ENCODE measurements at places on chromosomes 3 and 15.

- DNase-seq = no peak
Observed at GRCh38 chr3:157647820-157648219, 144.6 kb upstream of the VEPH1 start.

GRCh38 chr15:65067645-65068402 is at the start of gene RASL12:
Gene RASL12 (minus strand): TSS chr15:65067991. CDS start chr15:65067835, 156 bp downstream.
- DNase-seq = no peak

GRCh38 chr15:33326908-33327307 is 16.1 kb downstream of the RYR3 start:
- DNase-seq = no peak

DNA sequence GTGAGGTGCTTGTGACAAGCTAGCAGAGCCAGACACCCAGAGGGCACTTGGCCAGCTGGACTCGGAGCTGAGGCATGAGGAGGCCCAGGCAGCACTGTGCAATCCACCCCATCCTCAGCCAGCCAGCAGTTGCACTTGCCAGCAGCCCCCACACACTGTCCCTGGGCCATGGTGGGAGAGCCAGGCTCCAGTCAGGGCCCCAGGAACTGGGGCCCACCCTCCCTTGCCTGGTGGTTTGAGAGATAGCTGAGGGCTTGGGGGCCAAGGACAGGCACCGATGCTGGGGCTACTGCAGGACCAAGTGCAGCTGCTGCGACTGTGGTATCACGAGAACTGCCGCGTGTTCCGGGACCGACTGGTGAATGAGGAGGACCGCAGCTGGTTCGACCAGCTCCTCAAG is 63.5 kb downstream of the DNAH1 start:
- DNase-seq = no peak

- peak; percentile 29 for DNase-seq
Observed at GRCh38 chr3:28240441-28240840, 978 bp upstream of the CMC1 start.

DNA sequence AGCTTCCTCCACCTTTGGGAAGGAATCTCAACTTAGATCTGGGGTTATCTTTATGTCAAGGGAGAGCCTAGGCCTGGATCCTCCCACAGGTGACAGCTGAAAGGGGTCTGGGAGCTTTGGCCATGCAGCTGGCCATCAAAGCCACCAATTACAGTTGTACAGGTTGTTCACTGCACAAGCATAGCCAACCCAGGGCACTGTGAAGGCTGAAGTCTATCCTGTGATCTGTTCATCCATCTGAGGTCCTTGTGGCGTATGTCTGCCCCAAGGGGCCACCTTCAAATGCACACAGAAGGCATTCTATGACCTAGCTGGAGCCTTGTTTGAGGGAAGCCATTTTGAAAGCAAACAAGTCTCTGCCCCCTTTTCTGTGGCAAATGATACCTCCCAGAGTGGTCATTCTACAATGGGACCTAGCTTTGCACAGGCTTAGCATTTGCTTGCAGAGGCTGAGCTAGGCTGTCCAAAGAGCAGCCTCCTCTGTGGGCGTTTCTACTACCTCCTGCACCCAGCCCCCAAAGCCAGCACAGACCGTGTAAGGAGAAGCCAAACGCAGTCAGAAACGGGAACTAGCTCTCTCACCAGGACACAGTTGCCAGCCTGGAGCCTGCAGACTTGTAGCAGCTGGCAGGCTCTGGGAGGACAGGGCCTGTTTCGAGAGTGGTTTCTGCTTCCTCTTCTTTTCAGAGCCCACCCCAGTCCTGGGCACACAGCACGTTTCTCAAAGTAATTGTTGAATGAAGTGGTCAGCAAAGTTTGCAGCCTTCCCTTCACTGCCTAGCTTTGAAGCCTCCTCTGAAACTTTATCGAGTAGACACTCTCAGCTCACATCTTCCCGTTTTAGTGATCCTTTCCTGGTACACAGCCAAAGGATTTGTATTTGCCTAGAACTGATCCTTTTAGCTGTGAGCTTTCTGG is 157.3 kb upstream of the SMAD3 start:
- no peak for DNase-seq

- no peak for DNase-seq
Observed at GRCh38 chr15:69805248-69805953, 292.3 kb downstream of the TLE3 start.

DNA sequence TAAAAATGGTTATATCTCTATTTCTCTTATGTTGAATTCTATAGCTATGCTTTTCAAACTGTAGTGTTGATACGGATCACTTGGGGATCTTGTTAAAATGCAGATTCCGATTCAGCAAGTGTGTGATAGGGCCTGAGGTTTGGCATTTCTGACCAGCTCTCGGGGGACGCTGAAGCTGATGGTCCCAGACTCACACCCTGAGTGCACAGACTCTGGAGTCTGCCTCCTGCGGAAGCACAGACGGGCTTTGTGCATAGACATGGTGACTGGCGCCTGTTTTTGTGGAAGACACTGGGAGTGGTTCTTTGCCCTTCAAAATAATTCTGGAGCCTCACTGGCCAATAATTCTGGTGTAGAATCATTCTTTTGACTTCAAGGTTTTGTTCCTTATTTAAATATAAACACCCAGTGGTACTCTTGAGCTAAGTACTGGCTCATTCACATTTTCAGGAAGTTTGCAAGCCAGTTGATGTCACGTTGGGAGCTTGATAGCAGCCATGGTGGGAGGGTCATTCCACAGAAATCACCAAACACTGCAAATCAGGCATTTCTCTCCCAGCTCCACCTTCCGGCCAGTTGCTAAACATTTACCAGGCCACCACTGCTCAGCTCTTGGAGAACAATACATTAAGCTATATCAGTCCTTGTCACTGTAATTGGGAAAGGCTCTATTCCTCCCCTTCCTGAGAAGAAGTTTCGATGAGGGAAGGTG is 19.2 kb downstream of the CLDN11 start:
- DNase-seq = no peak

DNA sequence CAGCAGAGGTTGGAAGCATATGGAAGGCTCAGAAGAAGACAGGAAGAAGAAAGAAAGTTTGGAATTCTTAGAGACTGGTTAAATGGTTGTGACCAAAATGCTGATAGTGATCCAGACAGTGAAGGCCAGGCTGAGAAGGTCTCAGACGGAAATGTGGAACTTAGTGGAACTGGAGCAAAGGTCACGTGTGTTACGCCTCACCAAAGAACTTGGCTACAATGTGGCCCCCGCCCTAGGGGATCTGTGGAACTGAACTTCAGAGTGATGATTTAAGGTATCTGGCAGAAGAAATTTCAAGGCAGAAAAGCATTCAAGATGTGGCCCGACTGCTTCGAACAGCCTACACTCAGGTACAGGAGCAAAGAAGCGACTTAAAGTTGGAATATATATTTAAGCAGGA is 83.1 kb downstream of the MYO5A start:
- no peak for DNase-seq

- no peak for DNase-seq
Observed at GRCh38 chr3:67388738-67389137, 265.7 kb downstream of the SUCLG2 start.

DNA sequence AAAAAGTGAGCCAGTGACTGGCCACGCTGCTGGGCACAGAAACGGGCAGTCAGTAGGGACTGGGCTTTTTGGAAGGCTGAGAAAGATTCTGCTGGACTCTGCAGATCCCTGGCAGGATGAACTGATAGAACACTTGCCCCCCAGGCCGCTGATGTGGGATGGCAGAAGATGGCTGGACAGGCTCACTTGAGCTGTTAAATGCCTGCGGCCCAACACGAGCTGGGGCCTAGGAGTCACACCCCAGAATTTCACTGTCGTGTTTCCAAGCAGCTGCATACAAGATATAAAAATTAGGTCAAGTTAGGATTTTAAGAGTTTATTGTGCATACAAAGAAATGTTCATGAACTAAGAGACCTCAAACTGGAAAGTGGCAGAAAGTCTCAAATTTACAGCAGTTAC is 26.9 kb downstream of the GLDN start:
- DNase-seq = no peak

GRCh38 chr15:34725556-34725955 is 29.2 kb downstream of the GJD2 start:
- DNase-seq = no peak

- DNase-seq = no peak
Observed at GRCh38 chr15:68618908-68619698, 40.3 kb downstream of the CORO2B start.

DNA sequence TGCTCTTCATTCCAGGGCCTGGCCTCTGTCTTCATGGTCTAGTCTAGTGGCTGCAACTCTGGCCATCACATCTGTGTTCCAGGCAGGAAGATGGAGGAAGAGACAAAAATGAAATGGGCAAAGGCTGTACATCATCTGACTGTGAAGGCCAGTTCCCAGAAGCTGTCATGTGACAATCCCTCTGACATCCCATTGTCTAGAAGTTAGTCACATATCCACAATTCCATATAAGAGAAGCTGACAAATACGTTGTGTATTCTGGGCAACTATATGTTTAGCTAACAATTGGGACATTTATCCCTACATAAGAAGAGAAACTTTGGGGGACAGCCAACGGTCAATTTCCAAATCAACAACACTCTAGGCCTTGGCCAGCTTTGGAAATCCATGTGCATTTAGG is 34.5 kb upstream of the C3orf70 start:
- DNase-seq = no peak

- no peak for DNase-seq
Observed at GRCh38 chr15:93476491-93477177, 387.6 kb upstream of the RGMA start.

- DNase-seq = no peak
Observed at GRCh38 chr3:113158171-113158570, 53.2 kb upstream of the BOC start.

GRCh38 chr15:41013691-41014414 is 60.6 kb downstream of the CHAC1 start:
- DNase-seq = no peak

DNA sequence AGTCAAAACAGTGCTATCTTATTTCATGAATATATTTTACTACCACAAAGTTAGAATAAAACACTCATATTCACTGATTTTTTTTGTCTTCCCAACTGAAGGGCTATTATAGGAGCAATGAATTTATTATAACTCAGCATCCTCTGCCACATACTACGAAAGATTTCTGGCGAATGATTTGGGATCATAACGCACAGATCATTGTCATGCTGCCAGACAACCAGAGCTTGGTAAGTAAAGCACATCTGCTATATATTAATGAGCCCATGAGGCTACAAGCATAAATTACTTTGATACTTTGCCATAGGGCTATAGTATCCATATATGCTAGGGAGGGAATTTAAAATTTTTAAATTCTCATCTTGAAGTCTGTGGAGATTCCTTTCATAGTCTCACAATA is 95.9 kb downstream of the FEZF2 start:
- no peak for DNase-seq

- no peak for DNase-seq
Observed at GRCh38 chr3:87359826-87360225, 83.4 kb upstream of the POU1F1 start.

DNA sequence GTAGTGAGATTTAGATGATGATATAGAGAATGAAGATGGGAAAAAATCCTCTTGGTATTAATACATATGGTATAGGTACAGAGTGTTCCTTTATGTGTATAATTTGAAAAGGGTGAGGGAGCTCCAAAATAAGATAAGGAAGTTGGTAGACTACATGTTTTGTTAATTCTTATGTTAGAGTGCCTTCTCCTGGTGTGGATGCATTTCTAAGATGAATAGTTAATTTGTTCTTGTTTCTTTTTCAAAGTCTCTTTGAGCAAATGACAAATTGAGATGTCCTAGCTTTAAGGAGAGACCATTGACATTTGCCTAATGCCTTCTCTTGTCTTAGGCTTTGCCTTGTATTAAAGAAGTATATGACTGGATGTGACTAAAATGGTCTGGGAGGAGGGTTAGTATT is 34.1 kb downstream of the AKAP13 start:
- no peak for DNase-seq

- DNase-seq = no peak
Observed at GRCh38 chr3:34301313-34301712, 502.9 kb downstream of the PDCD6IP start.

DNA sequence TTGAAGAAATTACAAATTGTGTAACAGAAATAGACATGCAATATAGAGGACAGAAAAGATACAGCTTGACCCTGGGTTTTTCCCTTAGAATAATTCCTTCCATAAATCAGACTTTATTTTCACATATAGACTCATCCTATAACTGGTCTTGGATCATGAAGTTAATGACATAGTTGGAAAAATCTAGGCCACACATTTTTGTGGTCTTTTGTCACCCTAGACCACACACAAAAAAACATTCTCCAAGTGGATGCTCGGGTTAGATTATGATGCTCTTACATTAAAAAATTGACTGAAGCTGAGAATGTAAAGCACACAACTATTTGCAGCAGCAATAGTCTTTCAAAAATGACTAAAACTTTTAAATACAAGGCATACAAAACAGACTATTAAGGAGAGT is 7.5 kb upstream of the PLA2G4D start:
- no peak for DNase-seq

GRCh38 chr3:66395635-66396034 is 105.2 kb downstream of the LRIG1 start:
- no peak for DNase-seq

GRCh38 chr3:121894301-121894990 is at the start of gene SLC15A2:
Gene SLC15A2 (plus strand): TSS chr3:121894401. CDS start chr3:121894477, 76 bp downstream.
- peak; percentile 18 for DNase-seq

DNA sequence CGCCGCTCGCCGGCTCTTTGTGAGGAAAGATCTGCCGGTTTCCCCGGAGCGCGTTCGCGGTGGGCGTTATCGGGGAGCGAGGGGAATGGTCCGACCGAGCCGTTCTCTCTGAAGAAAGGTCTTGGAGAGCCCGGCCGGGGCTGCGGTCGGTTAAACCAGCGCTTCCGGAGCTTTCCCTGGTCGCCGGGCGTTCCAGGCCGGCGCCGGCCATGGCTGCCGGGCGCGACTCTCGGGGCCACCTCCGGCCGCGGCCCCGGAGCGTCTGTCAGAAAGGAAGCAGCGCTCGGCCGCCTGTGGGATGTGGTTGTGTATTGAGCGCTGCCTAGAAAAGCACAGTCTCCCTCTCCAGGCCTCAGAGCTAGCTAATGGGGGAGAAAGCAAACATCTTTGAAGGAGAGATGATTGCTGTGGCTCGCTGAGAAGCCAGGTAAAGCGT is 731 bp downstream of the FYTTD1 start:
- DNase-seq = no peak

DNA sequence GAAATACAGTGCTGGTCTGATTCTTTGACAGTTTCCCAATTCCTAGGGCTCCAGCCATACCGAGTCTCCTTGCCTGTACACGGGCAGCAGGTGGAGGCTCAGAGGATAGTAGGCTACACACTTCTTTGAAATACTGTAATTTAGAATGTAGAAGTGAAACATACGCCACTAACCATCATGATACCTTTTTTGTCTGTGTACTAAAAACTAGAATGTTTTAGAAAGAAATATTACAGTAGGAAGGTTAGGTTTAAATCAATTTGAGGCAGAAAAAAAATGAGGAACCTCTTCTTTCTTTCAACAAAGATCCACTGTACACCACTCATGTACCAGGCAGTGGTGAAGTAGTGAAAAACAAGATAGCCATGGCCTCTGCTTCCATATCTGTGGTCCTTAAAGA is 354.7 kb downstream of the MCTP2 start:
- no peak for DNase-seq

Data from iPS DF 6.9 (cell line).